Endodermal cell (in vitro differentiated cells): ENCODE measurements at places on chromosomes 5 and 9. TPM values are rescaled to one million over a fixed set of nuclear protein-coding genes. Genes with fewer than 3 reads are reported as not detected.

- no peak for DNase-seq
These were observed 150.2 kb downstream of the SGCD start for GRCh38 chr5:156477196-156477595.

DNA sequence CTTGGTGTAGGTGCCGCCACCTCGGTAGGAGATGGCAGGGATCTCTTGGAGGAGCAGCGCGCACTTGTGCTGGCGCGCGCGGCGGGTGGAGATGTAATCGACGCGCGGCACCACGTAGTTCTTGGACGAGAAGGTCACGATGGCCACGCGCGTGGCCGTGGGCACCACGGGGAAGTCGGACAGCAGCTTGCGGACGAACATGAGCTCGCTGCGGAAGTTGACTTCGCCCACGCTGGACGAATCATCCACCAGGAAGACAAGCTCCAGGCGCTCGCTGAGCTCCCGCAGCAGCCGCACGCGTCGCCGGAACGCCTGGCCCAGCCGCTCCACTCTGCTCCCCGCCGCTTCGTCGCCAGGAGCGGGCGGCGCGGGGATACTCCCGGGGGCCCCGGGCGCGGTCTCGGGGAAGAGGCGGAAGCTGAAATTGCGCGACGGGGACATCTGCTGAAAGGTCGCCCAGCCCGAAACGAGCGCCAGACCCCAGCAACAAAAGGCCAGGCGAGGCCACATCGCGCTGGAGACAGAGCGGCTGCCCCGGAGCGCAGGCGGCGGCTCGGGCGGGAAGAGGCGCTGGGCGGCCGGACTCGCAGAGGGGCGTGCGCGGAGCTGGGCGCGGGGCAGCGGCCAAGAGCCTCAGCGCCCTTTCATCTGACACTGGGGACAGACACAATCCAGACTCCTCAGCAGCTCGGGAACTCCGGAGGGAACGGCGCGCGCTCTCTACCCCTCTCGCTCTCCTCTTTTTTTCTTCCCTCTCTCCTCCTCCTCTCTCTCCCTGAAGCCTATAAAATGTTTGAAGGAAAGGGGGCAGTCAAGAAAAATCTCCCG is at the start of gene SVEP1:
Gene SVEP1, minus strand, starts transcription at position 708 of the 828 bp plus-strand sequence. Its CDS starts 198 bp downstream, at position 510.
- DNase-seq: peak; percentile 84

DNA sequence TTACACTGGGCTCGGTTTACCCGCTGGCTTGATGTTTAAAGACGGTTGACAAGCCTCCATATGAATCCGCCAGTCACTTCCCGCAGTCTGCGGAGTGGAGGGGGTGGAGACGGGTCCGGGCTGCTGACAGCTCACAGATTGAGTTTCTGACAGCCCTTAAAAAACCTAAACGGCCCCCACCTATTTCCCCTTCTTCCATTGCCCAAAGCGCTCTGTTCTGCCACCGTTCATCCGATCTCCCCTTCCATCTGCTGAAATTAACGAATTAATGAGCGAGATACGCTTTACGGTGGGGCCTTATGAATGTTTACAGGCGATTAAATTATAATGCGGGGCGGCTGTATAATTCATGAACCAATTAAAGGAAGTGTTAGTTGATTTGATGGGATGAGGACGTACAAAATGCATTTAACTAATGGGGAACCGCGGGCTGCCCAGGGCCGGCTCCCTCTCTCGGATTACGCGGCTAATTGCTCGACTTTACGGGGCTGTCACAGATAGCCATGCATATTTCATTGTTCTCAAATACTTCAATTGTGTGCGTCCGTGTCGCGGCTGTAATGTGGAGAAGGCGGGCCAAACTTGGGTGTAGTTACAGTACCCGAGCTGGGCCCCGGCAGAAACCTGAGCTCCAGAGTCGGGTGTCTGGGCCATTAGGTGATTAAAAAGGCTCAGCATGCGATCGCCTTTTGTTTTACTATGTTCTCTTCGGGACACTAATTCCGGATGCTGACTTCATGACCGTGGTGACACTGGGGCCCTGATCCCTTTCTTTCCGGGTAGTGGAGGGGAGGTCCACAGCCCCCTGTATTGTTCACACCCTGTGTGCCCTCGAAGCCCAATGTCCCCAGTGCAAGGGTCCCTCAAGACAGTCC is 74.9 kb downstream of the GTF3C4 start:
- DNase-seq: peak; percentile 80

GRCh38 chr9:13053504-13053903 is 226.0 kb downstream of the MPDZ start:
- DNase-seq: no peak

- no peak for DNase-seq
These were observed 710 bp downstream of the HSD17B4 start for GRCh38 chr5:119453040-119453373.

DNA sequence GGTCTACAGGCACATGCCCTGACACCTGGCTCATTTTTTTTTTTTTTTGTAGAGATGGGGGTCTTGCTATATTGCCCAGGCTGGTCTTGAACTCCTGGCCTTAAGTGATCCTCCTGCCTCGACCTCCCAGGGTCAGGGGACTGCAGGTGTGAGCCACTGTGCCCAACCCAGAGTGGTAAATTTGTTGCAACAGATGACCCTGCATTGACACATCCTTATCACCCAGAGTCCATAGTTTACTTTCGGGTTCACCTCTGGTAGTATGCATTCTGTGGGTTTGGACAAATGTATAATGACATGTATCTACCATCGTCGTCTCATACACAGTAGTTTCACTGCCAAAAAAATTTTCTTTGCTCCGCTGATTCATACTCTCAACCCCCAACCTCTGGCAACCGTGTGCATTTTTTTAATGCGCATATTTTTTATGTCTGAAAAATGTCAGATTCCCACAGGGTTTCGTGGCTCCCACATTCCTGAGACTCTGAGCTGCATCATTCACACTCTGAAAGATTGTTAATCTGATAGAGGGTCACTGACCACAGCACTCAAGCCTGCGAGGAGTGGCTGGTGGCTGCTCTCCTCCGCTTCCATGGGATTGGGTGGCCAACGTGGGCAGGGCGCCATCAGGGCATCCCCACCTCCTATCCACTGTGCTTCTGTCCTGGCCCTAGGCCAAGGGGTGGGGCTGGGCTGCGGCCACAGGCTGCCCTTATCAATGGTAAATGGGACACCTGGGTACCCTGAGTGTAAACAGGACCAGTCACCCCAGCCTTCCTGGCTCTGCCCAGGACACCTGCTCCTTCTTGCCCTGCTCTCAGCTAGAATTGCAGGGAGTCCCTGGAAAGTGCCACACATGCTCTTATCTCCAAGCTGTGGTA is 9.6 kb downstream of the NDST1 start:
- DNase-seq: no peak

- no peak for DNase-seq
These were observed 21.1 kb downstream of the TLE4 start for GRCh38 chr9:79592726-79593493.

- DNase-seq: no peak
These were observed 310.5 kb downstream of the CETN3 start for GRCh38 chr5:90099099-90099498.

- no peak for DNase-seq
These were observed 3.9 kb downstream of the FUBP3 start for GRCh38 chr9:130583271-130583670.

DNA sequence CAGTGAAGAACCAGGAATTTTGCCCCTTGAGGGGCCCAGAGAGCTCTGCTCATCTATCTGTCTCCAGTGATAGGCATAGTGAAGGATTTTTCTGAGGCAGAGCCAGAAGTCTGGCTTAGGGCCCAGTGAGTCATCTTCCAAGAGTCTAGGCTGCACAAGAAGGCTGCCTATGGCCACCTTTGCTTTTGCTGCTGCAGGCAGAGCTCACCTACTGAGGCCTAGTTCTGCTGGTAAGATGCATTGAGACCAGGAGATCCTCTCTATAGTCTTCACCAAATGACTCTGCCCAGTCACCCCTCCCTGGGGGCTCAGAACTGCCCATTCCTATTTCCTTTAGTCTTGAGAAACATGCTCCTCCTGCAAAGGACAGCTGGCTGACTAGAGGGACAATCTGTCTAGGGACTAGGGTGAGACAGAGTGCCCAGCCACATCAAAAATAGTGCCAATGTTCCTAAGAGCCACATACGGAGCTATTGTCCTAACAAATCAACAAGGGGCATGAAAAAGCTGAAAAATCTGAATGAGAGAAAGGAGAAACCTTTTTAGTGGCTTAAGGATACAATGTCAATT is 40.3 kb upstream of the CDKN2AIPNL start:
- no peak for DNase-seq

DNA sequence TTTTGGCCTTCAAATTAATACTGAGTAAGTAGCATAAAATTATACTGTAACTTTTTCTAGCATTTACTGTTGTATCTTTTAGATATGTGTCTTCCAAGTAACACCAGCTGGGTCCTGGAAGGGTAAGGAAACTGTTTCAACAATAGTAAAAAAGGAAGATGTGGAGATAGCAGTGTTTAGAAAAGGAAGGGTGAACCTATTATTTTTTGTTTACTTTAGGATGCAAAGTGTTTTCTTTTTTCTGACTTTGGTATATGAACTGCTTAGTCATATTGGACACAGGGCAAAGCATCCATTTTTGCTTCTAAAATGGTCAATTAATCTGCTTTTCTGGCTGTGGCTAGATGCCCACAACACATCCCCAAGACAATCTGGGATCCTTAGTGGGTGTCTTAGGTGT is 5.3 kb downstream of the PKD2L2 start:
- DNase-seq: no peak

- peak; percentile 89 for DNase-seq
These were observed 929 bp downstream of the SH3PXD2B start for GRCh38 chr5:172453206-172453985.

DNA sequence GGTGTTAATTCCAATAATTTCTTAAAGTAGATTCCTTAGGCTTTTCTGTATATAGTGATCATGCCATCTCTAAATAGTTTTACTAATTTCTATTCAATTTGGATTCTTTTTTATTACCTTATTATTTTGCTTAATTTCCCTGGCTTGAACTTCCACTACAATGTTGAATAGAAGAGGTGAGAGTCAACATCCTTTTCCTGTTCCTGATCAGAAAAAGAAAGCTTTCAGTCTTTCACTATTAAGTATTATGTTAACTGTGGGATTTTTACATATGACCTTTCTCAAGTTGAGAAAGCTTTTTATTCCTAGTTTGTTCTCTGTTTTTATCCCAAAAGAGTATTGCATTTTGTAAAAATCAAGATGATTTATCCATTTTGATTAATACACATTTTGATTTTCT is 574.5 kb upstream of the TLE4 start:
- no peak for DNase-seq

- DNase-seq: no peak
These were observed 218.3 kb downstream of the MEF2C start for GRCh38 chr5:88664645-88665044.

GRCh38 chr9:98306384-98307145 is 51.1 kb upstream of the TBC1D2 start:
- no peak for DNase-seq

DNA sequence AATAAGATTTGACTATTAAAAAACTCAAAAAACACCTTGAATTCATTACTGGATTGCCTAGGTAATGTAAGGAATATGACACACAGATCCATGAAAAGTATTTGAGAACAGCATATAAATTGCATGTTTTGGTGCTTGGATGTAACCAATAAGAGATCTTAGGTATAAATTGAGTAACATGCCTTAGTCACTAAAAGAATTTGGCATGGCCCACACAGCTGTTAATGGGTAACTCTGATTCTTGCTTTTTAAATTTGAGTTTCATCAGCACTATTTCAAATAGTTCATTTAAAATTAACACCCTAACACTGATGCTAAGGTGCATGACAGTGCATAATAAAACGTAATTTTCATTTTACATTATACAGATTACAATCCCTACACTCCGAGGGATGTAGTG is 779.3 kb upstream of the WWC1 start:
- no peak for DNase-seq

DNA sequence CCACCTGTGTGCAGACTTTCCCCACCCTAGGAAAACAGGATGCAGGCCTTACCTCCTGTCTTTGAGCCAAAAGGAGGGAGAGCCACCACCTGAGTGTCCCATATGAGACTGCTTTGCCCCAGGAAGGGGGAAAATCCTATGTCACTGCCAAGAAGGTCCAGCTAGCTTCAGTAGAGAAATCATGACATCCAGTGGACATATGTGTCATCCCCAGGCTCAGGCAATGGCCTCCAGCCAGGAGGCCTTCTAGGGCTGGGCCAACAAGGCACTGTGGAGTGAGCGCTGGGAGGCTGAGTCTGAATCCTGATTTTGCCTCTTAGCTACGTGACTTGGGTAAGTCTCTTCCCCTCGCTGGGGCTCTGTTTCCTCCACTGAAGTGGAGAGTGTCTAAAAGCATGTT is 60.2 kb downstream of the SMIM23 start:
- DNase-seq: peak; percentile 41

The PCDHA4 gene
- 5.0 and 5.6 TPM in 2 replicates for total RNA-seq

The ANKRD20A1 gene
- 2.7 to 4.3 TPM (median 4.0 TPM) in 3 replicates for total RNA-seq

The ZNF879 gene
- 5.4 and 6.6 TPM in 2 replicates for total RNA-seq

The DNM1 gene
- total RNA-seq: 92.3 to 153 TPM (median 147 TPM) in 3 replicates

The RFX3 gene
- total RNA-seq: 28.2 to 31.6 TPM (median 31.0 TPM) in 3 replicates

The LHX3 gene
- not detected in 3 replicates for total RNA-seq
